ENCODE measurements at places on chromosomes 11 and 22. TPM values are rescaled to one million over a fixed set of nuclear protein-coding genes. Genes with fewer than 3 reads are reported as not detected.

- H3K36me3 ChIP-seq, result no peaks in the 10 kb centered on the region
- peak overlapping the region; percentile 78 for H3K27ac ChIP-seq
- peak overlapping the region; percentile 2 for H3K4me3 ChIP-seq
- peaks cover 73% of the 10 kb centered on the region for H3K4me1 ChIP-seq
- H3K27me3 ChIP-seq, result no peaks in the 10 kb centered on the region
These were observed 41.7 kb downstream of the IGF2 start for GRCh38 chr11:2097356-2097997.

DNA sequence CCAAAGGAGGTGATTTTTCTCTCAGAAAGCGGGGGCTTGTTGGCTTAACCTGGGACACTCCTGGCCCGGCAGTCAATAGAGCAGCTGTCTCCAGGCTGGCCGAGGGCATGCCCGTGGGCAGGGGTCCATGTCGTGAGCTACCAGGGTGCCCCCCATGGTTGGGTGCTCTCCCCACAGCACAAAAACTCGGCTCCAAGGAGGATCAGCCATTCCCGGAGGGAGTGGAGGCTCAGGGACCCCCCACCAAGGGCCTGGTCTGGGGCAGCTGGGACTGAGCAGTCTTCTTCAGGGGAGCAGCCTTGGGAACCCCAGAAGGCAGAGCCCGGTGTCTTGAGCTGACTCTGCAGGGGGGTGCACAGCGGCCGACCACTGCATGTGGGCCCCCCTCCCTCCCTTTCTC is 20.8 kb upstream of the TH start:
- H3K4me1 ChIP-seq, result peaks cover 3% of the 10 kb centered on the region
- no peak overlapping the region for H3K27ac ChIP-seq
- H3K27me3 ChIP-seq, result peaks cover 3% of the 10 kb centered on the region
- no peak for DNase-seq
- H3K36me3 ChIP-seq, result no peaks in the 10 kb centered on the region

DNA sequence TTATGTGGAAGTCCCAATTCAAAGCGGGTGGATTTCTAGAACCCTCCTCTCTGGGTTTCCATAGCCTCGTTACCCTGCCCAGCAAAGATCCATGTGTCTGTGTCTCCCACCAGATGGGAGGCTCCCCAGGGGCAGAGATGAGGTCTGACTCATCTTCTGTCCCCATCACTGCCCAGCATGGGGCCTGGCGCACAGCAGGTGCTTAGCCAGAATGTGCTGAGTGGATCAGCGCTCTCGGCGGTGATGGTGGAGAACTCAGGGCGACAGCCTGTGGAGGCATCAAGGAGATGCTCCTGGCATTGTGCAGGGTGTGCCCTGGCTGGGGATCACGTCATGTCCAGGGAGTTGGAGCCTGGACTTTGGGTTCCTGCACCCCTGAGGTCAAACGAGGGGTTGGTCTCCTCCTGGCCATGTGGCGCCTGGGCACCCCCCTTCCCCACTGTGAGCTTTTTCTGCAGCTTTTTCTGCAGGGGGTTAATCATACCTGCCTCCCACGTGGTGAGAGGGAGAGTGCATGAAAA is 46.1 kb upstream of the RFPL3 start:
- DNase-seq, result no peak
- no peaks in the 10 kb centered on the region for H3K4me1 ChIP-seq
- H3K27ac ChIP-seq, result no peak overlapping the region
- H3K36me3 ChIP-seq, result no peaks in the 10 kb centered on the region
- no peak overlapping the region for H3K4me3 ChIP-seq

DNA sequence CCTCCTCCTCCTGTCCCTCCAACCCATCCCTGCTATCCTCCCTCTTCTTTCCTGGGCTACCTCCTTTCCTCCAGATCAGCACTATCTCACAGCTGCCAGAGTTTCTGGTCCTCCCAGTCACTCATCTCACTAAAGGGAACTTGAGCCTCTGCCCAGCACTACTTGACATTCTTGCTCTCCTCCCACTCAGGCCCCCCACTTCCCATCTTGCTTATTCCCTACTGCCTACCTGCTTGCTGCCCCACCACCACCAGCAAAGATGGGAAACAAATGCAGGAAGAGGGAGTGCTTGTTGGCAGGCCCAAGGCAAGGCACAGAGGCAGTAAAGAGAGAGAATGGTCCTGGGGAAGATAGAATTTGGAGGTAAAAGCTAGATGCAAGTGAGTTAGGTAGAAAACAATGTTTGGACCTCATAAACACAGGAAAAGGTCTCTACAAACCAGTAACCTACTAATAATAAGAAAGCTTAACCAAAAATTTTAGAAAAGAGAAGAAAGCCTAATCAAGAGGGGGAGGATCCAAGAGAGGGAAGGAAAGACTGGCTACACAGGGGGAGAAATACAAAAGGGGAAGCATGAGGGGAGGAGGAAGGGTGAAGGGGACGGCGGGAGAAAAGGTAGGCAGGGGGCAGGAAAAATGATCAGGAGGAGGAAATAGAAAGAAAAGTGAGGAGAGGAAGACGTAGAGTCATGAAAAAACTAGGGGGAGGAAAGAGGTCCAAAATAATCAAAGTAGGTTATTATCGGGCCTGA is 63.6 kb downstream of the PAK1 start:
- peaks cover 4% of the 10 kb centered on the region for H3K27me3 ChIP-seq
- no peak for DNase-seq
- no peak overlapping the region for H3K27ac ChIP-seq
- no peaks in the 10 kb centered on the region for H3K36me3 ChIP-seq
- H3K4me1 ChIP-seq, result peaks cover 4% of the 10 kb centered on the region

ACR gene
- 0.28 TPM for total RNA-seq

GRCh38 chr11:27611947-27612455 is 88.3 kb downstream of the BDNF start:
- no peak for DNase-seq
- no peak overlapping the region for H3K27ac ChIP-seq
- no peaks in the 10 kb centered on the region for H3K36me3 ChIP-seq
- no peaks in the 10 kb centered on the region for H3K4me1 ChIP-seq
- H3K4me3 ChIP-seq, result no peak overlapping the region

BAIAP2L2 gene
- 0.18 TPM for total RNA-seq

DNA sequence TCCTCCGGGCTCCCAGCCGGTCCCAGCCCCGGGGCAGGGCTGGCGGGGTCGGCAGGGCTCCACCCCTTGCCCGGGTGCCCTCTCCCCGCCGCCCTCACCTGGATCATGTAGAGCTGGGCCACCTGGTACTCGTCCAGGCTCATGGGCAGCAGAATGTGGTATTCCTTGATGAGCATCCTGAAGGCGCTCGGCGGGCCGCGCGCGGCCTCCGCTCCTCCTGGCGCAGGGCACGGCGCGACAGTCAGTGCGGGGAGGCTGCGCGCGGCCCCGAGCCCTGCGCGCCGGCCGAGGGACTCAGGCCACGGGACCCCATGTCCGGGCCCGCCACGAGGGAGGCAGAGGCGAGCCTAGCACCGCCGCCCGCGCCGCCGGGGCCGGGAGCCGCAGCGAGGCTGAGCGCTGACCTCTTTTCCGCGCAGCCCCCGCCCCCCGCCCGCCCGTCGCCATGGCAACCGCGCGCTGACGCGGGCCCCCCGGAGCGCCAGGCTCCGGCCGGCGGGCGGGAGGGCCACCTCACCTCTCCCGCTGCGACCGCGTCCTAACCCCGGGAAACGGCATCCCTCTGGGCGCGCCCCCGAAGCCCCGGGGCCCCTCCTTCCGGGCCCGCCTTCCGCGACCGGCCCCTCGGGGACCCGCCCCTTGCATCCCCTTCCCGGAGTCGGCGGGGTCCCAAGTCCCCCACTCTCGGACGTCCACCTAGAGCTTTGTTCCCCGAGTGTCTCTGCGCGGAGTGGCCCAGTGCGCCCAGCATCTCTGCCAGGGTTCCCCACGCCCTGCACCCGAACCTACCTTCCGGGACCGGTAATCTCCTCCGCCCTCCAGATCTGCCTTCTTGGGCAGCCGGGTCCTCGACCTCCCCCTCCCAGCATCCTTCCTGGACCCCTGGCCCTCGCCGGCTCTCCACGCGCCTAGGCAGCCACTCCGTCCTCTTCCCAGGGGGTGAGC is 886 bp downstream of the PITPNM1 start:
- peak; percentile 28 for DNase-seq
- H3K36me3 ChIP-seq, result peaks cover 32% of the 10 kb centered on the region
- H3K27ac ChIP-seq, result peak overlapping the region; percentile 98
- no peaks in the 10 kb centered on the region for H3K27me3 ChIP-seq
- peaks cover 42% of the 10 kb centered on the region for H3K4me1 ChIP-seq

GRCh38 chr11:129846508-129847335 is 31.1 kb downstream of the TMEM45B start:
- no peak for DNase-seq
- H3K36me3 ChIP-seq, result no peaks in the 10 kb centered on the region
- H3K27ac ChIP-seq, result no peak overlapping the region

IGSF9B gene
- 49.7 TPM for total RNA-seq

PATE4 gene
- total RNA-seq, result not detected

GRCh38 chr22:27836181-27836580 is 34.6 kb upstream of the MN1 start:
- no peaks in the 10 kb centered on the region for H3K4me1 ChIP-seq
- H3K4me3 ChIP-seq, result no peak overlapping the region
- no peaks in the 10 kb centered on the region for H3K36me3 ChIP-seq

DNA sequence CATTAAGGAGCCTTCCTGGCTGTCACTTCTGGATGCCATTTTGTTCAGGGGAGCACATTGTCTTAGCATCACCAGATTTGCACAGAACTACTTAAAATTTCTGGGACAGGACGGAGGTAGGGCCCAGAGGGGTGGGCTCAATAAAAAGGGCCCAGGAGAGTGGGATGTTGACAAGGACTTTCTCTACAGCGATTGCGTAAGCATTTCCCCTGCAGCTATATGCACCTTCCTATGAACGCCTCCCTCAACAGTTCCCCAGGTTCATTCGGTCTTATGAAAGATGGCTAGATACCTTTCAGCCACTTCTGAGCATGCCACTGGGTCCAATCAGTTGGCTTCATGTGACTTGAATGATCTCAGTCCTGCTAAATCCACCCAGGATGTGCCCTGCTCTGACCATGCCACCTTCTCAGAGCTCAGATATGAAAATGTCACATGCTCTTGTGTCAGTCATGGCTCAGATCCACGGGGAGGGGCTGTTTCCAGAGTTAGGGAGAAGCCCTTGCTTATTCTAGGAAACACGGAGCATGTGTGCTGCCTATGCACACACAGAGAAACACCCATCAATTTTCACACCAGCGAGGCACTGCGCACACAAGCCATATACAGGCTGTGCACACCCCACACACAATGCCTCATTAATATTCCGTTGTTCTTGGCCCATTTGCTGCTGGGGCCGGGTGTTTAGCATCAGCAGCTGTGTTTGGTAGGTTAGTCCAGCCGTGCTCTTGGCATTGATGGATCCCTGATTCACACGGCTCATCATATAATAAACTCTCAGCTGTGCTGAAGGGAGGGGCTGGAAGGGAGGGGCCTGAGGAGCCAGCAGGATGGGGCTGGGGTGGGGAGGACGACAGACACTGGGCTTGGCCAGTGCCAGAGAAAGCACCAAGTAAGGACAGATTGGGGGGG is 52.5 kb upstream of the NNMT start:
- peaks cover 3% of the 10 kb centered on the region for H3K36me3 ChIP-seq
- H3K4me3 ChIP-seq, result no peak overlapping the region
- H3K4me1 ChIP-seq, result peaks cover 11% of the 10 kb centered on the region
- no peaks in the 10 kb centered on the region for H3K27me3 ChIP-seq
- peak overlapping the region; percentile 2 for H3K27ac ChIP-seq
- DNase-seq, result no peak

DNA sequence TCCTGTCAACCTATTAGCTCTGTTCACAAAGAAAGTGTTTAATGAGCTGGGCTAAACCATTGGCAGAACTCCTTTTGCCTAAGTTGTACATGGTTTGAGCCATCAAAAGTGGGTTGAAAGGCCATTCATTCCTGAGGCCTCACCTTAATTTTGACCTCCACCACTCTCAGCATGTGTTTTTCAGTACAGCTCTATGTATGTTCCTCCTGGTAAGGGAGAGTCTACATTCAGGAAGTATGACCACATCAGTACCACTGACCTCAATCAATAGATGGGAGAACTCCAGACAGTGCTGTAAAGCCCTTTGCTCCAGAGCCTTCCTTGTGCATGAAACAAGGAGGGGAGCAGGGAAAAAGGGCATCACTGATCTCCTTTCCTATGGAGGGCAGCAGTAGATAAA is 87.8 kb upstream of the CARD18 start:
- no peaks in the 10 kb centered on the region for H3K27me3 ChIP-seq
- no peak overlapping the region for H3K27ac ChIP-seq
- H3K4me1 ChIP-seq, result no peaks in the 10 kb centered on the region
- H3K4me3 ChIP-seq, result no peak overlapping the region
- no peaks in the 10 kb centered on the region for H3K36me3 ChIP-seq

PGGHG gene
- 5.1 TPM for total RNA-seq

TUBGCP6 gene
- 19.3 TPM for total RNA-seq

All from heart right ventricle (tissue), 16 donors.